ENCODE measurements at places on chromosomes 2 and 18.

DNA sequence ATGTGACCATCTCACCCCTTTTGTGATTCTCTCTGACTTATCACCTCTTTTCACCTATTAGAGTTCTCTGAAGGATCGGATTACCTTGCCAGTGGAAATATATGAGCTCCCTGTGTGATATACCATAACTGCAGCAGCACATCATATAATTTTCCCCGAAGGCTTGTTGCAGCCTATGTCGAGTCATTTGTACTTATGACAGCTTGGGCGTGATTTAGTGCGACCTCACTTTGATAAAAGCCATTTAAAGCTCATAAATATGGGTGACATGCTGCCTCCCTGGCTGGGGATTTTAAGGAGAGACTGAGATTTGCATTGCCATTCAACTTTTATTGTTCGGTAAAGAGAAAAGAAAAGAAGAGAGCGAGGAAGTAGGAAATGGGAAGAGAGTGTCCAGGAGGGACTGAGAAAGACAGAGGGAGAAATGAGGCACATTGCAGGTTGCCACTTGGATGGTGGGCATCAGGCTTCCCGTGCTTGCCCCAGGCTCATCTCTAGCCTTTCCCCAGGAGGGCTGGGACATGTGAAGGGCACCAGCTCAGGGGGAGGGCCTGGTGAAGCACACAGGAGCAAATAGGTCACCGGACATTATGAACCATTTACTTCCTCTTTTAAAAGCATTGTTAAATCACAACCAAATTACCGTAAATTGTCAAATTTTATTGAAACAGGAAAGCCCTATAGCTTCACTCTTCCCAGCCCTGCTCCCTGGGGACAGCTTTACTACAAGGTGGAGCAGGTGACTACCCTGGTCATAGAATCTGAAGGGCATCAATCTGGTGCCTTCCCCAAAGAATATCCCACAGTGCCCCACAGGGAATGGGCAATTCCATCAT is 161.3 kb downstream of the SETBP1 start:
- DNase-seq = no peak

- DNase-seq = no peak
Observed at GRCh38 chr2:237474442-237474911, 12.6 kb upstream of the MLPH start.

- DNase-seq = no peak
Observed at GRCh38 chr2:191747170-191747530, 69.2 kb downstream of the NABP1 start.

DNA sequence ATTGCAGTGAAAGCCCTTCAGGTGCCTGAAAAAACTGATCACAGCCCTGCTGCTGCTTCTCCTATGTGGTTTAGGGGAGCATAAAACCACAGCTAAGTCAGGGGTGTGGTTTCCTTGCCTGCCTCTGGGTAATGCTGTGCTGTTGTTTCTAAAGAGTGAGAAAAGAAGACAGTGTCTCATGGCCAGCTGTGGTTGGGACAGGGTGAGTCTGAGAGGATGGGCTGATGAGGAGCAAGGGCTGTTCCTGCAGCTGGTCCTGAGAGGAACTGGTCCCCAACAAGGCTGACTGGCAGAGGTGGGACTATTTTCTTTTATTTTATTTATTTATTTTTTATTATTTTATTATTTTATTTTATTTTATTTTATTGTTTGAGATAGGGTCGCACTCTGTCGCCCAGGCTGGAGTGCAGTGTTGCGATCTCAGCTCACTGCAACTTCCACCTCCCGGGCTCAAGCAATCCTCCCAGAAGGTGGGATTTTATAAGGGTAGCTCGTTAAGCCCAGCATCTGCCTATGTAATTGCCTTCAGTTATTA is 236.7 kb downstream of the FHOD3 start:
- DNase-seq = no peak

- no peak for DNase-seq
Observed at GRCh38 chr2:67522148-67522547, 125.0 kb downstream of the ETAA1 start.

DNA sequence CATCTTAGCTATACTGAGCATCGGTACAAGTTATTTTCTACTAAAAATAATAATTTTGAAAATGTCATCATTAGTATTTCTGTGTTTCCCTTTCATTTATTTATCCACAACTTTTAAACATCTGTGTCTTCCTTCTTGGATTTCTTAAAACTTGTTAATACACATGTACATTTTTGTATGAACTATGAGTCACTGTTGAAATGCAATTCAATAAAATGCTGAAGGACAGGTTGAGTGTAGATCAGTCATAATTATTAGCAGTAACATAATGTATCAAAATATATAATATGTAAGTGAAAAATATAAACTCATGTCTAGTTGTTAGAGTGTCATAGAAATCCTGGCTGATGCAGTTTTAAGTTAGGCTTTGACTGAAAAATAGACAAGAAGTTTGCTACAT is 115.9 kb downstream of the MEIS1 start:
- DNase-seq = no peak

- DNase-seq = no peak
Observed at GRCh38 chr2:190443778-190444481, 35.8 kb downstream of the MFSD6 start.

GRCh38 chr2:17326717-17327116 is 191.5 kb downstream of the RAD51AP2 start:
- DNase-seq = no peak

DNA sequence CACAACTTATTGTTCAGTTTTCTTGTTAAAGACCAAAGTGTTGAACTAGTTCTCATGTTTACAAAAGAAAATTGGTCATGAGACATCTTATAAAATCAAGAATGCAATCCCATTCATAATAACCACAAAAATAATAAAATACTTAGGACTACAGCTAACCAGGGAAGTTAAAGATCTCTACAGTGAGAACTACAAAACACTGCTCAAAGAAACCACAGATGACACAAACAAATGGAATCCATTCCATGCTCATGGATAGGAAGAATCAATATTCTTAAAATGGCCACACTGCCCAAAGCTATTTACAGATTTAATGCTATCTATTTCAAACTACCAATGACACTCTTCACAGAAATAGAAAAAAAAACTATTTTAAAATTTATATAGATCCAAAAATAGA is 1354.8 kb upstream of the CDH2 start:
- DNase-seq = no peak

DNA sequence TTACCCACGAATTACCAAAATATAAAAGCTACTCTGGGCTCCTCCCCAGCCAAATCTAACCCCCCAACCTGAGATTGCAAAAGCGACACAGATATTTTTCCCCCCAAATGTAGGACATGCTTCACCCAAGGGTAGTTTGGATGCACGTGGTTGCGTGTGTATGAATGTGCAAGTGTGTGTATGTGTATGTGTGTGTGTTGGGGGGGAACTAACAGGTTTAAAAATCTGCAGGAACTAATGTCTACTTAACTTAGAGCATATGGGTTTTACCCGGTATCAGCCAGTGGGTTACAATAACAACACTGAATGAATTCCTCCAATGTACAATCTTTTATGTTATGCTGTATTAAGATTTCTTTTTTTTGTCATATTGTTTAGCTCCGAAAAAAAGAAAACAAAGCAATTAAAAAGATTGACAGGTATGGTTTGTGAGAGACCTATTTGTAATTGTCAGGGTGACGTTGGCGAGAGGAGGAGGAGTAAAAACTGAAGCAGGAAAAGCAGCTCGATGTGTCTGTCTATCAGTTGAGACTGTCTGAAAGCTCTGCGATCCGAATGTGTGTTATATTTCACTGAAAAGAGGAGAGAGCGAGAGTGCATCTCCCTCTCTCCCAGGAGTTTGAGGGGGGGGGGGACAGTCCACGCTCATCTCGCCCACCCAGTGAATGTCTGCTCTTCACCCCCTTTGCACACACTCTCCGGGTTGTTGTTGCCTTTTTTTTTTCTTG is at the start of gene TSHZ1:
TSS of gene TSHZ1 (plus strand) at position 524 of the 728 bp plus-strand sequence. CDS start 1,080 bp downstream, outside the sequence.
- peak; percentile 93 for DNase-seq

GRCh38 chr2:162242586-162243280 is 512 bp downstream of the FAP start:
- DNase-seq = no peak

- no peak for DNase-seq
Observed at GRCh38 chr2:191292869-191293268, 47.7 kb downstream of the MYO1B start.

DNA sequence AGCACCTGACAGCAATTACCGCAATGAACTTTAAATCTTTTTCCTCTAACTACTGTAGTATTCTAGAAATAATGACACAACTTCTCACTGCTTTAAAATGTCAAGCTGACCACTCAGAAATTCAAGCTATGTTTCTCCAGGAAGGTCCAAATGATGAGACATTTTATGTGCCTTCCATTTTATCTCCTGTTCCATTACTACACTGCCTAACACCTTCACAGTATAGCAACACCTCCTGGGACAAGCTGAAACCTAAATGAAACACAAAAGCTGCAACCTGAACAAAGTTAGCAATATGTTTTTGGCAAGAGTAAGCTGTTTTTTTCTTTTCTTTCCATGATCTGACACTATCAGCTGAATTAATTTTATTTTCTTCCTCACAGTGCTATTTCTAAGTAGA is 81.9 kb downstream of the IKZF2 start:
- no peak for DNase-seq

- no peak for DNase-seq
Observed at GRCh38 chr2:201500534-201500933, 49.0 kb downstream of the STRADB start.

GRCh38 chr18:46320297-46320696 is 216.1 kb downstream of the HAUS1 start:
- DNase-seq = no peak

DNA sequence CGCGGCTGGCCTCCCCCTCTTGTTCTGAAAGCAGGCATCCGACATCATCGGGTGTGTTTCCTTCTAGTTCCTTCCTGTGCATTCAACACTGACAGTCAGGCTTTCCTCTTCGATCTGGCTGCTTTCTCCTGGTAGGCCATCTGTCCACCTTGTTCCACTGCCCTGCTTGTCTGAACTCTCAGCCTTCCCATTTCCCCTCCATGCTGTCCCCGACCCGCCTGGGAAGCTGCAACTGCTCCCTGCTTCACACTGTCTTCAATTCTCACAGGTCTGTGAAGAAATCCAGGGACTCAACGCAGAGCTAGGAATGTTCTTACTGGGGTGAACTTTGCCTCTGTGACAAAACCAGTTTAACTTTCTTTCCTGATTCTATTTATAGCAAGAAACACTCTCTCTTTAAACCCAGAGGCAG is 43.0 kb downstream of the KIF3C start:
- no peak for DNase-seq

DNA sequence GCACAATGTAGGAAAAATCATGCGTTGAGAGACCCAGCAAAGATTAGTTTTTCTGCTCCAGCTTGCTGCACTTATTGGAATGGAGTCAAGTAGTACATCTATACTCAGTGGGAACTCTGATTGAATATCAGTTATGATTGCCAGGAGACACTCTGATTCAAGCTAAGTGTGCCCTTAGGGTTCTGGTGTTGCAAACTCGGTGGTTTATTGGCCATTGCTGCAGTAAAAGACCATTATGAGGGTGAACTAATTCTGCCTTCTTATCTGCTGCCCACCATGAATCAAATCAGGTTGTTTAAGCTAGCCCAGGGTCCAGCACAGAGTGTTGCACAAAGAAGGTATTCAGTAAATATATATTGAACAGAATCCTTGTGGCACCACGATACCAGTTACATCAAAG is 74.8 kb upstream of the GLS start:
- DNase-seq = no peak

GRCh38 chr18:45580127-45580526 is 35.1 kb upstream of the SLC14A2 start:
- DNase-seq = no peak

Data from Ammon's horn (tissue), 1 donor.